CD8-positive, alpha-beta T cell (primary cell): ENCODE measurements at places on chromosomes 6 and 20.
A peak's percentile ranks its signal among the peaks of the same experiment; 100 is the strongest.

DNA sequence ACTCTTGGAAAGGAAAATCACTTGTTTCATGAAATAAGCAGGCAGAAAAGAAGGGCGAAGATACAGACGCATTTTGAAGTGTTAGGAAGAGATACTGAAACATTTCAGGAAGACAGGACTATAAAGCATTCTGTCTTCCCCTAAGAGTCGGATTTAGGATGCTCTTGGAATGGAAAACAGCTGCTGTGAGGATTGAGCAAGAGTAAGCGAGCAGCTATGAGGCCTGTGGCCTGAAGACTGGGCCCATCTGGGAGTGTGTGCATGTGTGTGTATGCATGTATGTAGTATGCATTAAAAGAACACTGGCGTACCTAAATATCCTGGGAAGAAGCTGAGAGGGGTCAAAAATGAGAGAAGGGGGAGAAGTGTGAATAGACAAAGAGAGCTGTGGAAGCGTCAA lies 83.6 kb downstream of the SIM1 start:
- no peak for DNase-seq

DNA sequence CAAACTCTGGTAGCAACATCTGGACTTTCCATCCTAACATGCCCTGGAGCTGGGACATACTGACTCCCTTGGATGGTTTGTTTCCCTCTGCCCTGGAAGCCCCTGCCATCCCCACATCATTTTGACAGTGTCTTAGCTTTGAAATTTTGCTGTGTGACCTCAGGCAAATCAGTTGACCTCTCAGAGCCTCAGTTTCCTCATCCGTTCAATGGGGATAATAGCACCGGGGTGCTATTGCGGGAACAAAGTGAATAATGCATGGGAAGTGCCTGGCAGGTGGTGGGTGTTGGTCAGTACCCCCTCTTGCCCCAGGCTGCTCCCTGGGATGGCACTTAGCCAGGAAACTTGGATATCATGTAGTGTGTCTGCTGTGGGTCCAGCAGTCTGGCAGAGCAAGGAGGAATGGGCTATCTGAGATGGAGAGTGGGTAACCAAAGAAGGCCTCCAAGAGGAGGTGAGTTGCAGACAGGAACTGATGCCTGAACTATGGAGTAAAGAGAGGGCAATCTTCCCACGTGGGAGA lies 88.6 kb downstream of the MRPL14 start:
- DNase-seq: no peak

GRCh38 chr6:41080621-41081020 lies 7.8 kb downstream of the NFYA start:
- peak; percentile 62 for DNase-seq

GRCh38 chr6:142684371-142684770 lies 260.6 kb downstream of the HIVEP2 start:
- no peak for DNase-seq

- no peak for DNase-seq
These were observed 47.5 kb upstream of the ALDH8A1 start for GRCh38 chr6:134997133-134997995.

DNA sequence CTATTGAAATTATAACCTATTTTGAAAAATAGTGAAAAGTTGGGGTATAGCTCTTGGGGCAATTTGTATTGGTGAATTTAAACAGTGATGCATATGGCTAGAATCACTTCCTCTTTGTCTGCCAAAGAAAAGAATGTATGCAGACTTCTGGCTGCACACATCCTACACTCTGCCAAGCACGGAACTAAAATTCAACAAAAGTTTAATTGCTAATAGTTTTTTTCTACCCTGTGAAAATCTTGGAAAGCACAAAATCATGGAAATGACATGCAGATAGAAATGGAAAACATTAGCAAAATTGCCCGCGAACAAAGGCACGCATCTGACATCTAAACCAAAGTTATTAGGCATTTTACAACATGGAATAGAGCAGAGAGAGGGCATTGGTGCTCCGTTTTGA lies 106.4 kb upstream of the PDE10A start:
- no peak for DNase-seq

- DNase-seq: no peak
These were observed 83.3 kb upstream of the PDE10A start for GRCh38 chr6:165746331-165746730.

GRCh38 chr20:57482796-57483195 lies 42.1 kb downstream of the CTCFL start:
- DNase-seq: no peak

- DNase-seq: no peak
These were observed 10.4 kb downstream of the ZSWIM3 start for GRCh38 chr20:45867819-45868176.

GRCh38 chr6:21395121-21395520 lies 198.4 kb upstream of the SOX4 start:
- no peak for DNase-seq

DNA sequence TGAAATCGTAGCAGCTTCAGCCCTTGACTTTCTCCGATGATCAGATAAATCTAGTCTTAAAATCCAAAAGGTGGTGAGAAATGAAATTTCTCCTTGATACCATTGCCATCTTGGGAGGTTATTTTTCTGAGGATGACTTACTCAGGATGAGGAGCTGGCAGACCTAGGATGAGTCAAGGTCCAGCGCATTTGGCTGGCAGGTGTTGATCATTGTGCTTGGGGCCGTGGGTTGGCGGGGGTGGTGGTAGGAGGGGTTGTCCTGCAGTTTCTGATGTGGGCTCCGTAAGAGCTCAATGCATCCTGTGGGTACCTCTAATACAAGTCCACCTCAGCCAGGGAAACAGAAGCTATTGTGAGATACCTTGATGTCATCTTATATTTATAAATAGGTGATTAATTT lies 148.3 kb upstream of the SCGN start:
- no peak for DNase-seq

GRCh38 chr20:35279040-35279439 lies 1.1 kb upstream of the MMP24OS start:
- DNase-seq: no peak

- no peak for DNase-seq
These were observed 556 bp downstream of the NKX2-4 start for GRCh38 chr20:21396599-21397340.

DNA sequence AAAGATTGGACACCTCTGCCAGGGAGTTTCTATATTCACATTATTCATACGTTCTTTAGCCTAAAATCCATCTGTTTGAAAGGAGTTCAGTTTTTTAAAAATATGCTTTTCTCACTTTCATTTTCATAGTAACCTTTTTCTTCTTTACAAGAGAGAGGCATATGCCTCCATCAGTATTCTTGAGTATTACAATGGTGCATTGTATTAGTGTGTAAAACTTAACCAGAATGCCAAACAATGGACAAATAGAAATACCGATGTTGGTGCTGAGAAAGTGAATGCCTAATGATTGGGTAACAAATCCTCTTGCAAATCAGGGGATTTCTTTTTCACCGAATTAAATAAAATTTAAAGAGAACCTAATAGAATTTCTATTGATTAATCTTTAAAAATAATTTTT lies 163.2 kb upstream of the LAMA2 start:
- DNase-seq: no peak

- no peak for DNase-seq
These were observed 220.1 kb downstream of the HACE1 start for GRCh38 chr6:104639668-104640067.

GRCh38 chr6:111417181-111417585 lies 65.8 kb downstream of the REV3L start:
- no peak for DNase-seq

- DNase-seq: peak; percentile 76
These were observed 113.9 kb upstream of the PRSS16 start for GRCh38 chr6:27133281-27134227.

- DNase-seq: no peak
These were observed 40.1 kb downstream of the DNAH8 start for GRCh38 chr6:38755207-38755606.

- no peak for DNase-seq
These were observed 101.3 kb downstream of the RTN4IP1 start for GRCh38 chr6:106527979-106528378.
